Activated CD8-positive, alpha-beta T cell treated with anti-CD3 and anti-CD28 coated beads, Interleukin-2, amount 10 ng/mL, durations not matched to agents 7 days and 5 days (primary cell): ENCODE measurements at places on chromosomes 7 and 10. TPM values are rescaled to one million over a fixed set of nuclear protein-coding genes. Genes with fewer than 3 reads are reported as not detected.

DNA sequence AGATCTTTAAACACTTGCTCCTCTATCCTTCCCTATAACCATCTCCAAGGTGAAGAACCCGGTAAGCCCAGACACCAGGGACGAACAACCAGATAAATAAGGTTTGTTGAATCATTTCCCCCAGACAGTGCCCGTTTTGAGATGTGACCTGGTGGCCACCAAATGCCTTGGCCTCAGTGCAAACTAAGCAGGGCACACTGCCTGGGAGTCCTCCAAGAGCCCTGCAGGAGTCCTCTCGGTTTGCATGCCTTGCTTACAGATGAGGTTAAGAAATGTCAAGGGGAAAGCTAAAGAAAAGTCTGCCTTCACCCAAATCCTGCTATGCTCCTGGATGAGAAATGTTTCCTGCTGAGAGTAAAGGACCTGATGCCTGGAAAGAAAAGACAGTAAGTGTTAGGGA lies 31.6 kb downstream of the SLIT1 start:
- DNase-seq: no peak

DNA sequence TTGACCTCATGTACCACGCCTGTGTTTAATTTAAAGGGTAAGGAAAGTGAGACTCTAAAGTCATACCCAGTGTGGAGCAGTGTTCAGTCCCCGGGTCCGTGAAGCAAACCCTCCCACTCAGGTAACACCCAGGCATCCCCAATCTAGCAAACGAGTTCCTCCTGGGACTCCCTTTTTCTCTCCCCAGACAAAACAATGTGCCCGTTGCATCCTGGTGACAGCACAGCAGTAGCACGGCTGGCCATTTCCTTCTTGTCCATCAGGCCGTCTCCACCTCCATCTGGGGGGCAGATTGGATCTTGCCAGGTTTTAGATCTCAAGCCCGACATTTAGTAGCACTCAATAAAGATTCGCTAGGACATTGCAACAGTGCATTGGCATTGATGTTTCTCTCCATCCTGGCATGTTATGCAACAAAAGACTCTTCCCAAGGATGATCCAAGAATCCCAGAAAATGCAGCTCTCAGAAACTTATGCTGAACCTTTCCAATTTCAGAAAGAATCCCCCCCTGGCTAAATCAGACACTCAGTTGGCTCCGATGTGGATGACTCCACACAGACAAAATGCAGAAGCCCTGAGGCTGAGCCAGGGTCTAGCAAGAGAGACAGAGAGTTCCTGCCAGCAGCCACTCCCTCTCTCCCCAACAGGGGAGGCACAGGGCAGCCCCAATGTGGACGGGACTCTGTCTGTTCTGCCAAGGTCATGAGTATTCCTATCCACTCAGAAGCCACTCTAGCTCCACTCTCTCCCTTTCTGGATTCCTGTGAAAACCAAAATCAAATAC lies 274.5 kb upstream of the MGMT start:
- DNase-seq: no peak

DNA sequence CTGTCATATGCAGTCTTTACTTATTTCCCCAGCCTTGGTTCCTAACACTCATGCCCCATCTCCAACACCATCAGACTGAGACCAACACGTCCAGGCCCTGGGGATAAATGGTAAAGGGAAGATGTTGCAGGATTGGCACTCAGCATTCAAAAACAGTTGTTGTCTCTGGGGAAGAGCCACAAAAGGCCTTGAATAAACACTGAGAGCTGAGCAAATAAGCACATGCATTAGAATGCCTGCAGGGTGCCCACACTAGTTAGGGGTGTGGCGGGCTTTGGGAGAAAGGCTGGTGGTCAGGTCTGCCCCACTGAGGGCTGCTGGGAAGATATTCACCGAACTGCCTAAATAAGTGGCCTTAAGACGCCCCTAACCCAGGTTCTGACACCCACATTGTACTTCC lies 391.0 kb downstream of the GFRA1 start:
- DNase-seq: no peak

- DNase-seq: no peak
Measured at GRCh38 chr10:14243221-14243620, 87.5 kb downstream of the FRMD4A start.

DNA sequence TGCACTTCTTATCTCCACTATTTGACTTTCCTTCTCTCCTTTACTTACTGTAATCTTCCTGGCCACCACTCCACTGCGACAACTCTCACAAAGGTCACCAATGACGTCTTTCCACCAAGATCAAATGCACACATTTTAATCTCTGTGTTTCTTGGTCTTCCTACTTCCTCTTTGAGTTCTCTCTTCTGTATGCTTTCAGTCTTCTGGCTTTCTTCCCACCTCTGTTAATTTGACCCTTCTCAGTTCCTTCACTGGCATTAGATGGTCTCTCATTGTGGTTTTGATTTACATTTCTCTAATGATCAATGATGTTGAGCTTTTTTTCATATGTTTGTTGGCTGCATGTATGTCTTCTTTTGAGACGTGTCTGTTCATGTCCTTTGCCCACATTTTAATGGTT lies 31.9 kb downstream of the FAM107B start:
- DNase-seq: no peak

- no peak for DNase-seq
Measured at GRCh38 chr7:108270385-108271015, 140.3 kb upstream of the LAMB4 start.

DNA sequence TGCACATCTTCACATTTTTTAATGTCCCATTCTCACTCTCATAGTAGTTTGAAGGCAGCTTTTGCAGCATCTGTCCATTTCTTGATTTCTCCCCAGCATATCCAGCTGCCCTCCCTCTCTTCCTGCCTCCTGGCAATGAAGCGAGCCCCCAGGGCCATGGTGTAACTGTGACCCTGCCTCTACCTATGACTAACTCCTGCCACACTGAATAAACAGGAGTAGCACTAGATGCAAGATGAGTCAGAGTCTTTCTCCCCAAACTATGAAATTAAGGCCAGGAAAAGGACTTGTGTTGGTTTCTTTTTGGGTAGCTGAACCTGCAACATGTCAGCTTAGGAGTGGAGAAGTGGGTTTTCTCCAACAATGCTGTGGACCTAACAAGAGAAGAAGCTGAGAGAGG lies 329.0 kb downstream of the RNLS start:
- DNase-seq: no peak

DNA sequence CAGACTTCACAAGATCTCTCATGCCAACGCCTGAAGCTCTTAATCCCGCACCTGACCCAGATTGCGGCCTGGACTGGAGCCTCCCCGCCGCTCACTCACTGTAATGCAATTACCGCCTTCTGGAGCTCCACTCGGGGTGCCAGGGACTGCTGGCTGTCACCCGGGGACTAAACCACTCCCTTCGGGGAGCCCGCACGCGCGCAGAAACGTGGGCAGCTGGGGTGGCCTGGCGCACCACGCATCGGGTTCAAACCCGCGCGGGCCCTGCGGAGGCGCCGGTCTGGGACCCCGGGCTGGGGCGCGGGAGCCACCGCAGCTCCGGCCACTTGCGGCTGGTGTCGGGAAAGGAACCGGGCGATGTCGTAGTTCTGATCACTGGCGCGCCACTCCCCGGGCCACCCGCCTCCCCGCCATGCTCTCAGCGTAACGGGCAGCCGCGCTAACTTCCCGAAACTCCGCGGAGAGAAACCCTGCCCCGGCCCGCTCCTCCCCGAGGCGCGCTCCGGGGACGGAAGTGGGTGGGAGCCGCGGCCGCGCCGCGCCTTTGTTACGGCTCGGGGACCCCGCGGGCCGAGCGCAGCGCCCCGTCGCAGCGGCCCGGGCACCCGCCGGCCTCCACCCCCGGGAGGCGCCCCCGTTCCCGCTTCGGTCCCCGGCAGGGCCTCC lies 100.3 kb upstream of the SVIL start:
- peak; percentile 67 for DNase-seq

Gene CAMK1D
- 4.2 TPM for total RNA-seq

Gene HOXA3
- not detected for total RNA-seq
